ENCODE measurements at places on chromosomes 11 and 22.

GRCh38 chr11:17314232-17314547, 37.4 kb upstream of the NCR3LG1 start:
- DNase-seq = peak; percentile 78

DNA sequence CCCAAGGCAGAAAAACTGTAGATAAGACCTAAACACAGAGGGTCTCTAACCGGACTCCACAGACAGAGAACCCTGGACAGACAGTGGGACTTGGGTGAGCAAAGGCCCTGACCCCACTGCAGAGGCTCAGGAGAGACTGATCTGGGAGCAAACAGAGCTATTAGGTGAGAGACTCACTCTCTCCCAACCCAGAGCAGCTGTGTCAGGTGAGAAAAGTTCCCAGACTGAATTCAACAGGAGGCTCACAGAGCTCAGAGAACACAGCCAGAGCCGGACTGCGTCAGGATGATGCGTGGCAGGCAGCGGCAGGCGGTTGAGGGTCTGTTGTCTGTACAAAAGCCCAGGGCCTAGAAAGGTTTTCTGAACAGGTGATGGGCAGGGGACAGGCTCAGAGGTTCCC, 5.5 kb downstream of the RFPL2 start:
- no peak for DNase-seq

DNA sequence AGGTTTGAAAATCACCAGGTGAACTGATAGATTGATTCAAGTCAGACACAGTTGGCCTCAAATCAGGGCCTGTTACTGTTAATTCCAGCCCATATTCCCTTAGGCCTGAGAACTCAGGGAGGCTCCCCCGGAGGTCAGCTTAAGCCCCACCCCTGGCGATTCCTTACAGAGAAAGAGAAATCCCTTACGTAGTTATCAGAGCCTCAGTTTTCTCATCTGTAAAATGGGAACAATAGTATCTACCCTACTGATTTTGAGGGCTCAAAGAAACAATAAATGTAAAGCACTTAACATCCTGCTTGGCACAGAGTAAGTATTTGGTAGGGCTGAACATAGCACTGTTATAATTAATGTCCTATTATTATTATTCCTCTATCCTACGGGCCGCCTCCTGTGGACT, 94.1 kb downstream of the NAT10 start:
- no peak for DNase-seq

GRCh38 chr11:35911616-35912165, 32.2 kb upstream of the LDLRAD3 start:
- no peak for DNase-seq

DNA sequence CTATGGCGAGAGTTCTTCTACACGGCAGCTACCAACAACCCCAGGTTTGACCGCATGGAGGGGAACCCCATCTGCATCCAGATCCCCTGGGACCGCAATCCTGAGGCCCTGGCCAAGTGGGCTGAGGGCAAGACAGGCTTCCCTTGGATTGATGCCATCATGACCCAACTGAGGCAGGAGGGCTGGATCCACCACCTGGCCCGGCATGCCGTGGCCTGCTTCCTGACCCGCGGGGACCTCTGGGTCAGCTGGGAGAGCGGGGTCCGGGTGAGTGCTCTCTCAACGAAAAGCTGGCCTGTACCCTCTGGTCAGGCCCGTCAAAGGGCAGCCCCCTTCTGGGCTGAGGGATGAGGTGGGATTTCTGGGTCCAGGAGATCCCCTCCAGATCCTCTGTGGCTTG, 15.9 kb upstream of the MAPK8IP1 start:
- DNase-seq = no peak

DNA sequence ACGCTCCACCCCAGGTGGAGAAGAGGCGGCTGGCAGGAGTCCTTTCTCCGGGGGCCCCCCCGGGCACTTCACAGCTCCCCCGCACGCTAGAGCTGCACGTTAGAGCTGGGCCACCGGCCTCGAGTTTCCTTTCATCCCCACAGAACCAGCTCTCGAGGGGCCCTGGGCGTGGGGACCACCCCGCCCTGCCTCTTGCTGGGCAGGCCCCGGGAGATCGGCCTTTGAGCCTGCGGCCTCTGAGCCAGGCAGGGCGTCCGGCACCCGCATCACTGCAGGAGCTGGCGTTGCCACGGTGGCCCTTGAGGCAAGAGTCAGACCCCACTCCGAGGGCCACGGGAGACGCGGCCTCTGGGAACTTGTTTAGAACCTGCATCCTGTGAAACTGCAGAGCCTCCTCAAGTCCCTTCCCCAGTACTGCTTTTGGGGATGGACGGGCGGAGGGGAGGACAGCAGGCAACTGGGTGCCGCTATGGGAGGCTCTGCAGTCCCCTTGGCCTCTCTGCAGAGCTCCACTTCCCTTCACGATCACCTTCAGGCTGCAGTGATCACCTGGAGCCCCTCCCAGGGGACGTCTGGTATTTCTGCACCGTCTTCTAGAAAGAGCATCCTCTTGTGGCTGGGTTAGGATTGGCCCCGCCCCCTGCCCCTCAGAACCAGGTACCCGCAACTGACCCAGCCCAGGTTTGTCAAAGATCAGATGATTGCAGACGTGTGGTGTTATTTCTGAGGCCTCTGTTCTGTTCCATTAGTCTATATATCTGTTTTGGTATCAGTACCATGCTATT, 13.9 kb upstream of the GAL start:
- no peak for DNase-seq

DNA sequence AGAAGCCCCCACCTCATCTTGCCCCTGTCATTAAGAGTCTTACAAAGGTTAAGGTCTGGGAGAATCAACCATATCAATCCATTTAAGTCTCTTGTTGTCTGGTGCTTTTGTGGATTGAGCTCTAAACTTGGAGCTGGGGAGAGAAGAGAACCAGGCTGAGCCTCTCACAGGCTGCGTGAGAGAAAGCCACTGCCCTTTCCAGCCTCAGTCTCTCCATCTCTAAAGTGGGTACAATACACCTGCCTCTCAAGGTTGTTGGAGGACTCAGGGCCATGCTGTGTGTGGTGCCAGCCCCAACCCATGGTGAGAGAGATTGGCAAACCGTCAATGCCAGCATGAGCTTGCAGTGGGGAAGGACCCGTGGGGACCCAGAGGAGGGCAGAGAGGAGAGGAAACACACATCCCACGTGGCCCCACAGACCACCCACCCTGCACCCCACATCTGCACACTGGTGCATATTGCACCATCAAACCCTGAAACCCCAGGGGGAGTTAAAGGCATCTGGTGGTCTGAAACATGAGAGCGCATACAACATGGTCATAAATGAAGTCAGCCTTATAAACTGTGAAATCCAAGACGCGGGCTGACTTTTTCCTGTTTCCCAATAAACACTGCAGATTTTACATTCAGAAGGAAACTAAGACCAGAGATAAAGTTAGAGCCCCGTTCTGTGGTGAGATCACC, 27.5 kb upstream of the FBLN1 start:
- DNase-seq = peak; percentile 59

DNA sequence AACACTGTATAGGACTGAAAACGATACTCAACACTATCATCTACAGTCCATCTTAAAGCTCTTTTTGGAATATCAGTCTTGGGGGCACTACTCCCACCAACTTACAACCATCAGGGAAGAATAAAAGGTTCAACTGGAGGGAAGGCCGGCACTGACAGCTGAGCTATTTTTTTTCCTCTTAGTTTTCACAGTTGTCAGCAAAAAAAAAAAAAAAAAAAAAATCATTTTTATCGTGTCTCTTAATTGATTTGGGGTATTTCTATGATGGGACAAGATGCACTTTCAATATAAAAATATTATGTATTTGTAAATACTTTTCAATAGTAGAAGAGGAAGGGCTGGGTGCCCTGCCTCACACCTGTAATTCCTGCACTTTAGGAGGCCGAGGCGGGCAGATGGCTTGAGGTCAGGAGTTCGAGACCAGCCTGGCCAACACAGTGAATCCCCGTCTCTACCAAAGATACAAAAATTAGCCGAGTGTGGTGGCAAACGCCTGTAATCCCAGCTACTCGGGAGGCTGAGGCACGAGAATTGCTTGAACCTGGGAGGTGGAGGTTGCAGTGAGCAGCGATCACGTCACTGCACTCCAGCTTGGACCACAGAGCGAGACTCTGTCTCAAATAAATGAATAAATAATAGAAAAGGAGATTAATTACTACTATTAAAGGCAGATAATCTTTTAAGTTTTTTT, 1.5 kb downstream of the KIF18A start:
- DNase-seq = no peak

GRCh38 chr11:65415499-65416340, 6.9 kb upstream of the NEAT1 start:
- DNase-seq = no peak
